ENCODE measurements at places on chromosomes 11 and 22.

DNA sequence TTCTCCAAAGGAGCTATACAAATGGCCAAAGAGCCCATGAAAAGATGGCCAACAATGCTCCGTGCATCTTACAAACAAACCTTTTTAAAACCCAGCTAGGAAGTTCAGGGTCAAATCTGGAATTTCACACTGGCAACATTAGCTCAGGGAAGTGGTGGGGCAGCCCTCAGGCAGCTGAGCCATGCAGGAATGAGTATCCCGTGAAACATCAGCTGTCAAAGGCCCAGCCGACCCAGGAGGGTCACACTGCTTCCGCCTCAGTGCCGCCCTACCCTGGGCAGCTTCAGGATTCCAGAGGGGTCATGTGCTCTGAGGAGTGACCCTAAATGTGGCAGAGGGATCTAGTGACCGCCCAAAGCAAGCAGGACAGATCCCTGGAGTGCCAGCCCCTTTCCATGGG, 73.4 kb downstream of the LINC01488 start:
- H3K27ac ChIP-seq: no peak overlapping the region
- no peaks in the 10 kb centered on the region for H3K27me3 ChIP-seq
- DNase-seq: peak; percentile 45
- H3K4me3 ChIP-seq: no peak overlapping the region

DNA sequence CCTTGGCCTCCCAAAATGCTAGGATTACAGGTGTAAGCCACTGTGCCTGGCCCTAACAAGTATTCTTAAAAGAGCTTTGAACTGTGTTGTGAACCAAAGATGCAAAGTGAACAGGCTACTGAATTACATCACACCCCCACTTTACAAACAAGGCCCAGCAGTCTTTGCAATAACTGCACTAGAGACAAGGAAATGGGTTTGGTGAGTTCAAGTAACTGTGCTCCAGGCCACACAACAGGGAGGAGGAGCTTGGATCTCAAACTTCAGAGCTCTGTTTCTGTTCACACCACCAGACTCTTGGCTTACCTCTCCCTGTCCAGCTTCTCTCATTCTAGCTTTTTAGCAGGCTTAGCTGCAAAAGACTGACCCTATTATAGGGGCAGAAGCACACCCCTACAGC, 30.4 kb upstream of the RASL10A start:
- H3K36me3 ChIP-seq: peaks cover 5% of the 10 kb centered on the region
- peak; percentile 21 for DNase-seq
- no peaks in the 10 kb centered on the region for H3K4me1 ChIP-seq
- H3K27ac ChIP-seq: no peak overlapping the region
- H3K4me3 ChIP-seq: no peak overlapping the region
- H3K27me3 ChIP-seq: no peaks in the 10 kb centered on the region

- H3K27ac ChIP-seq: no peak overlapping the region
- no peak for DNase-seq
- no peaks in the 10 kb centered on the region for H3K27me3 ChIP-seq
- H3K4me1 ChIP-seq: no peaks in the 10 kb centered on the region
Measured at GRCh38 chr11:85893395-85893794, 38.2 kb downstream of the CCDC83 start.

GRCh38 chr11:9528573-9529333, 44.7 kb upstream of the WEE1 start:
- H3K4me3 ChIP-seq: no peak overlapping the region
- H3K36me3 ChIP-seq: peaks cover 3% of the 10 kb centered on the region
- no peaks in the 10 kb centered on the region for H3K4me1 ChIP-seq
- H3K27me3 ChIP-seq: no peaks in the 10 kb centered on the region
- DNase-seq: no peak
- H3K27ac ChIP-seq: no peak overlapping the region
